ENCODE measurements at places on chromosomes 16 and 17. TPM values are rescaled to one million over a fixed set of nuclear protein-coding genes. Genes with fewer than 3 reads are reported as not detected.
A peak's percentile ranks its signal among the peaks of the same experiment; 100 is the strongest.

The RAMP2 gene
- total RNA-seq, result 23.6 TPM

The SMPD3 gene
- total RNA-seq, result 0.94 TPM

The PPM1E gene
- 0.92 TPM for total RNA-seq

The FN3KRP gene
- 22.9 TPM for total RNA-seq

The RUNDC3A gene
- 0.69 TPM for total RNA-seq

GRCh38 chr17:5194346-5194745 lies 2.7 kb upstream of the ZNF594 start:
- ATAC-seq, result no peak

GRCh38 chr16:67928561-67929364 lies 2.9 kb downstream of the CTRL start:
- ATAC-seq, result peak; percentile 56

GRCh38 chr16:24289166-24289700 lies 33.1 kb downstream of the CACNG3 start:
- ATAC-seq, result no peak

- ATAC-seq, result no peak
Observed at GRCh38 chr17:8762012-8762411, 3.7 kb upstream of the SPDYE4 start.

DNA sequence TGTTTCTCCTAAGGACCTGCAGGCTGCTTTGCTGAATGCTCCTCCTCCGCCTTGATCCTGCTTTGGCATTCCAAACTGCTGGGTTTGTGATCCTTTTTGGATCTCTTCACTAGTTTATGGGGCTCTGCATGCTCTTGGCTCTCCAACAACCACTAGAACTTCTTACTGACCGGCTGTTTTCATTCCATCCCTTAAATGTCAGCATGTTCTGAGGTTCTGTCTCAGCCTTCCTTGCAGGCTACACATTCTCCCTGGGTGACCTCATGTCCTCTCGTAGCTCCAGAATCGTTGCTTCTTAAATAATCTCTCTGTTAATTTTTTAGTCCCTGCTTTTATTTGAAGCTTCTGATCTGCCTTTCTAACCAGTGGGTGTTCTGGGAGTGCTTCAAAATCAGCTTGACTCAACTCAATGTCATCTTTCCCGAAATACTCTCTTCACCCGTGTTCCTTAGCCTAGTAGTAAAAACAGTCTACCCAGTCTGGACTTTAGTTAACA lies 119.0 kb upstream of the HS3ST2 start:
- peak; percentile 95 for ATAC-seq

GRCh38 chr16:1310832-1311200 lies 1.4 kb downstream of the UBE2I start:
- ATAC-seq, result no peak

- ATAC-seq, result no peak
Observed at GRCh38 chr17:38554430-38555350, 51.1 kb downstream of the SRCIN1 start.

DNA sequence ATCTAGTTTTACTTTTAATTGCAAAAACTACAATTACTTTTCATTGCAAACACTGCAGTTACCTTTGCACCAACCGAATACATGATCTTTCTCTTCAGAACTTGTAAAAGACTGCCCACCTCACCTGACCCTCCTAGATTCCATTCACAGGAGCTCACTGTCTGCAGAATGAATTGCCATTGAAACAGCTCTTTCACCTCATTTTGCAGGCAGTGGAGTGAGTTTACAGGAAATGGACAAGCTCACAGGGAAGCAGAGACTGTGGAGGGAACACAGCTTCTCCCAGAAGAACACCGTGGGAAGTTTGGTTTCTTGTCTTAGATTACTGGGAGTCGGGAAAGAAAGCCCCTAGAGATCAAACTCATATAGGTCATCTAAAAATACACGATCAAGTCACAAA lies 439.7 kb upstream of the RBFOX1 start:
- ATAC-seq, result no peak

- ATAC-seq, result no peak
Observed at GRCh38 chr17:27355419-27355818, 61.5 kb downstream of the WSB1 start.

GRCh38 chr16:51392521-51393187 lies 241.6 kb upstream of the SALL1 start:
- ATAC-seq, result peak; percentile 73
